ENCODE measurements at places on chromosomes 6 and 20.
A peak's percentile ranks its signal among the peaks of the same experiment; 100 is the strongest.

DNA sequence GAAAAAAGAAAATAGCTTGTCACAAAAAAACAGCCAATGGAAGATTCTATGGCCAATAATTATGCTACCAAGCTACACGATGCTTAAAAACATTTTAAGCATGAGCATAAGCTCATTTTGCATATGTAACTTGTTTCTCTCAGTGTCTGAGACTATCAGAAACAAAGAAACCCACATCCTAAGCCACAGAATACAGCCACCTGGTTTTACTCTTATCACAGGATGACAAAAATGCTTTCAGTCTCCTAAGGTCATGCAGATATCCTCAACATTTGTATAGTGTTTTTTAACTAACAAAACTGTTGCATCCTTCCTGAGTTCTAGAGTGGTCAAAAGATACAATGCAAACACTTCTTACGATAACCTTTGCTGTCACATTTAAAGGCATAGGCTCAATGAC is 172.1 kb upstream of the RUNX2 start:
- DNase-seq = peak; percentile 46

- no peak for DNase-seq
Observed at GRCh38 chr6:40532349-40533000, 54.7 kb downstream of the LRFN2 start.

DNA sequence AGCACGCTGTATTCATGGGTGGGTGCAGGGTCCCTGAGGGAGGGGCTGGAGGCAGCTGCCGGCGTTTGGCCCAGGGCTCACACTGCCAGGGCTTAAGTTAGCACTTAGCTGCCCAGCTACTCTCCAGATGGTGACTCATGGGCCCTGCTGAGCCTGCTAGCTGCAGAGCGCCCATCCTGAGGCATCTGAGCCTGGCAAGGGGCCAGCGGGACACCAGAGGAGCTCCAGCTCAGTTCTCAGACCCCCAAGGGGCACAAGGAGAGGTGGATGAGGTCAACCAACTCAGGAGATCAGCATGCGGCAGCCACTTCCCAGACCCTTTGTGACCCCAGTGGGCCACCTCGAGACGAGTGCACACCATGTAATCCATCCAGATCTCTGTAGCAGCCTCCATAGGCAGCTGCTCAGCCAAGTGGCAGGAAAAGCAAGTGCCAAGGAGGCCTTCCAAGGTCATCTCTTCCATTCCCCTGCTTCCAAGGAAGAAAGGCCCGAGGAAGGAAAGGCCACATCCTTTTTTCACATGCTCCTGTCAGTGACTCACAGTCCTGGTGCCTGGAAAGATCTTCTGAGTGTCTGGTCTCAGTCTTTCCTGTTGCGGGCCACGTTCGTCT is 35.3 kb downstream of the FOXP4 start:
- no peak for DNase-seq

GRCh38 chr6:25660512-25660911 is 8.5 kb downstream of the SCGN start:
- no peak for DNase-seq

DNA sequence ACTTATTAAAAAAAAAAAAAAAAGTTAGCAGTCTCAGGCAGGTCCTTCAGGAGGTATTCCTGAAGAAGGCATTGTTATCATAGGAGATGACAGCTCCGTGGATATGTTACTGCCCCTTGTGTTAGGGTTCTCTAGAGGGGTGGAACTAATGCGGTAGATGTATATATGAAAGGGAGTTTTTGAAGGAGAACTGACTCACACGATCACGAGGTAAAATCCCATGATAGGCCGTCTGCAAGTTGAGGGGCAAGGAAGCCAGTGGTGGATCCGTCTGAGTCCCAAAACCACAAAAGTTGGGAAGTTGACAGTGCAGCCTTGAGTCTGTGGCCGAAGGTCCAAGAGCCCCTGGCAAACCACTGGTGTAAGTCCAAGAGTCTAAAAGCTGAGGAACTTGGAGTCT is 103.4 kb downstream of the TULP4 start:
- DNase-seq = no peak

DNA sequence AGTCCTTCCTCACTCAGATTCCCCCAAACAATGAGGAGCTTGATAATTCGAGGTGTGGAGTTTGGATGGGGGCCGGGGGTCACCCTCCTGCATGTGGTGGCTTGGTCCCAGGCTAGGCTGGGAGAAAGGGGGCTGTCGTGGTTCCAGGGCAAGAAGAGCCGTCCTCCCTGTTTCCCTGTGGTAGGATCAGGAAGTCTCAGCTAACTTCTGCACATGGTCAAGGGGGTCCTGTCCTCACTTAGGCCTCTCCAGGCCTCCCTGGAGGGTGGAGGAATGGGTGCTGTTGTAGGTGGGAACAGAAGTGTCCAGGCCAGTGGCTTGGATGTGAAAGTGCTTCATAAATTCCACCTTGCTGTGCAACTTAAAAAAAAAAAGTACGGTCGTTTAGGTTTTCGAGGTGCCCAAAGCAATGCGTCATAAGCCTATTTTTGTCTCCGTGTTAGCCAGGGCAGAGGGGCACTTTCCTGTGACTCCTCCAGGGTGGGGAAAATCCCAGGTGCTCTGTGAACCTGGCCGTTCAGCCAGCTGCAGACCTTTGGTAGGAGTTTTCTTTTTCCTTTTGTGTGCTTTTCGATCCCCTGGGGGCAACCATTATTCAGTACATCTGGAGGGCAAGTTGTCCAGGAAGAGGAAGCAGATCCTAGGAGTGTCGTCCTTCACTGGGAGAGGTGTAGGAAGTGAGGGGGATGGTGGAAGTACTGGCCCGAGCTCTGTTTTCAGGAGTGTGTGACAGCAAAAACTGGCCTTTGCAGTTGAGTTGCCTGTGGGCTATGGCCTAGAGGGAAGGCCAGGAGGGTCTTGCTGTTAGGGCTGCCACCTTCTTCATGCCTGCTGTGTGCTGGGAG is 9.6 kb downstream of the IGF2R start:
- DNase-seq = peak; percentile 58

DNA sequence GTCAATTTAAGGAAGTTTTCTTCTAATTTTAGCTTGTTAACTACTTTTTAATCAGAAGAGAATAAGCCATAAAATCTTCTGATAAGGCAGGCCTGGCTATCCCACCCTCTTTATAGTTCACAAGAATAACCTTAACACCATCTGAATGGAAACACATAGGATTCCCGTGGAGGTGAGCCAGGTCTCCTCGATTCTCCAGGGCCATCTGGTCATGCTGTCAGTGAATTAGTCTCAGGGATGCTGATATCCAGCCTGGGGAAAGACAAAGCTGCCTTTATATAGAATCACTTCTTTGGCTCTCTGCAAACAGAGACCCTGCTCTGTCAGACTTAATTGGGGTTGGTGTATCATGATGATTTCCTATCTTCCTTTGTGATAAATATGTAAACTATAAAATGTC is 30.1 kb upstream of the TAGAP start:
- DNase-seq = no peak

GRCh38 chr6:140082867-140083297 is 708.4 kb upstream of the CITED2 start:
- DNase-seq = no peak

DNA sequence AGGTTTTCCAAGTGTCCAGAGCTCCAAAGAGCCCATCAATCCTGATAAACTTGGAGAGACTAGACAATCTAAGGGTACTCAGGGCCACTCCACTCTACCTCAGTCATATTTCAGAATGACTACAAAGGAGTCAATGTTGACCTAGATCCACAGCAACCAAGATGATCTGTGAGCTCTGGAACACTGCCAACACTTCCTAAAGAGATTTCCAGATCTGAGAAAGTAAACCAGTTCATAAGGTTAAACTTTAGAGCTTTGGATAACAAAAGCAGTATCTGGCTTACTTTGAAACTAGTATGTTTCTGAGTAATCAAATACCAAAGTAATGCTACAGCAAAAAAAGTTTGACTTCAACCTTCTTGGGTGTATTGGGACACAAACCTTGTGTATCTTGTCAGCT is 122.7 kb downstream of the BTBD9 start:
- DNase-seq = no peak

DNA sequence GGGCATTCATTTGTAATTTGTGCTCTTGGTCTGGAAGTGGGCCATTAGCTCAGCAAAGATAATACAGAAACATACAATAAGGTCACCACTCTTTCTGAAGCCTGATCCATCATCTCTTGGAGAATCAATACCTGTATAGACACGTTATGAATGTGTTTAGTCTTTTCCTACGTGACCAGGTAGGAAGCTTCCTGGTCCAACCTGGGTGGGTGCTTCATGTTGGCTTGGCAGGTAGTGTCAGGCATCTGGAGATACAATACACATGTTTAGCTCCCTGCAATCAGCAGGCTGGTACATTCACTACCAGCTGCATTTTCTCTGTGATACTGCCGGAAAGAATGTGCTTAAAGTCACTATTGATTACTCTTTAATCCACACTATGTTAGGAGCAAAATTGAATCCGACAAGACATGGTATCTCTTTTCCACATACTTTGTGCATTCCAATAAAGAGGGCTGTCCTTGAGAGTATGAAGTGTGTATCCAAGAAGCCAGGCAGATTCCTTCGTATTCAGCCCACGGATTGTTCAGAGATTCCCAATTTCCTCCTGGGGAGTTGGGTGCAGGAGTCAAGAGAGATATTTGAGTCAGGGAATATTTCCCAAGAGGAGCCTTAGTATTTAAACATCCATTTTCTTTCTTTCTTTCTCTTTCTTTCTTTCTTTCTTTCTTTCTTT is 49.9 kb upstream of the RANBP9 start:
- DNase-seq = no peak

- DNase-seq = no peak
Observed at GRCh38 chr6:153804755-153805330, 234.2 kb upstream of the OPRM1 start.

DNA sequence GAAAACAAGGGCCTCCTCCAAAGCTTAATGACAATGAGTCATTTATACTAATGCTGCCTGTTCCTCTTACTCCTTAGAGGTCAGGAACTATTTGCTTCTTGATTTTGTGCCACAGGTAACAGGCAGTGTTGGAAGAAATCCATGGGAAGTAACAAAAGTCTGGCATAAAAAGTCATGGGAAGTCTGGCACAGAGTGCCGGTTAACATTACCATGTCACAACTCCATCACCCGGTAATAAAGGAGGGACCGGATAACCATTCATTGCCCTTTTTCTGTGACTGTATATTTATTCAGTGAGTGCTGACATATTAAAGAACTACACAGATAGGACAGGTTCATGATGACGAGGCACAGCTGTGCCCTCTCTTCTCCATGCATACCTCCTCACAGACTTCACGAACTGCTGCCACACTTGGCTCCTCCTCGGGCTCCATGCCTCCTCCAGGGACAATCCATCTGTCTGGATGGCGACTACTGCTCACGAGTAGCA is 50.9 kb downstream of the NUDT3 start:
- no peak for DNase-seq

GRCh38 chr6:150600010-150600300 is 270 bp downstream of the PLEKHG1 start:
- no peak for DNase-seq

DNA sequence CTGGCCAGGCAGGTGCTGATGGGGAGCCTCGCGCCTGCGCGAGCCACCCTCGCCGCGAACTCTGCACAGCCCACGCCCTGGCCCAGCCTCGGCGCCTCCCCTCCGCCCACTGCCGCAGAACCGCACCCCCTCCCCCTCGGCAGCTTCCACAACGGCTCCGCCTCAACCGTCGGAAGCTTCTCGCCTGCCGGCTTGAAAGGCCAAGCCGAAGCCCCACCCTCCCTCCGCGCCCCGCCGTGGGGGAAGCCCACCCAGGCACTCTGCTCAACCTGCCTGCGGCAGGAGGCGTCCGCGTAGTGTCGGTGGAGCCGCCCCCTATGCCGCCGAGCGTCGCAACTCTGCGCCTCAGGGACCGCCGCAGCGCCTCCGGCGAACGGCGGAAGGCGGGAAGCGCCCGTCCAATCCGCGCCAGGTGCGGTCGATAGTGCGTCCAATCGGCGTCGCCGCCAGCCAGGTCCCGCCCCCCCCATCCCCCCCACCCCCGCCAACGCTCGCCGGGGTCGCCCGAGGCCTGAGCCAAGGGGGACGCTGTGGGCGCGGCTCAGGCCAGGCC is at the start of gene SYCP2:
TSS of gene SYCP2 (minus strand) at position 342 of the 553 bp plus-strand sequence. CDS start 11,224 bp downstream, outside the sequence.
- DNase-seq = peak; percentile 61

DNA sequence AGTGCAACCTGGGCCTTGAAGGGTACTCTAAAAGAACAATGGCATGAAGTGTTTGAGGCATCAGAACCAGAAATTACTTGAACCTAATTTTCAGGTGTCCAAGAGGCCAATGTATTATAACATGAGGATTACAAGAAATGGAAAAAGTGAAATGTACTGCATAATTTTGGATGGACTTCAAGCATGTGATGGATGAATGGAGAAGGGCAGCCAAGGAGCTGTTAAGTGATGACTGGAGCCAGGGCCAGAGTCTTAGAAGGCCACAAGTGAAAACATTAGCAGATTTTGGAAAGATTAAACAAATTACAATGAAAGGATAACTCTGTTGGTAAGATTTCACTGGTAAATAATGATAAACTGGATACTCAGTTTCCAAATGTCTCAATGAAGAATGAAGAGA is 738.2 kb downstream of the CD109 start:
- DNase-seq = no peak

DNA sequence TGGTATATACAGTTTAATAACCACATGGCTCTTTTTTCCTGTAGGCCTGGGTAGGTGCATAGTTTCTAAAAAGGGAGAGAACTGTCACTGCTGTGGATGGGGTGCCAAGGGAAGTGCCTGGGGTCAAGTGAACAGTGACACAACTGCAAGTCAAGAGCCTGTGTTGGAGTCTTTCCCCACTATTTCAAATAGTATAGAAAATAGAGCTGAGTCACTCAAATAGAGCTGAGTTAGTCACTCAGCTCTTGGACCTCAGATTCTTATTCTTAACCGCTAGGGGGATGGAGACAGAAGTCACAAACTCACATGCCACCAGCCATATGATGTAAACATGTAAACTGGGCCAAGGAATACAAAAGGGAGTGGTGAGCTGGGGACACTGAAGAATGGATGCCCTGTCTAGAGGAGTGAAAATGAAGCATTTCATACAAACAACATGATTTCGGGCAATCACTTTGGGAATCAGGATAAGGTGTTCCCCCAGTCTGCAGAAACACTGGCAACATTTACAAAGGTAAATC is 2.1 kb downstream of the NQO2 start:
- peak; percentile 76 for DNase-seq

DNA sequence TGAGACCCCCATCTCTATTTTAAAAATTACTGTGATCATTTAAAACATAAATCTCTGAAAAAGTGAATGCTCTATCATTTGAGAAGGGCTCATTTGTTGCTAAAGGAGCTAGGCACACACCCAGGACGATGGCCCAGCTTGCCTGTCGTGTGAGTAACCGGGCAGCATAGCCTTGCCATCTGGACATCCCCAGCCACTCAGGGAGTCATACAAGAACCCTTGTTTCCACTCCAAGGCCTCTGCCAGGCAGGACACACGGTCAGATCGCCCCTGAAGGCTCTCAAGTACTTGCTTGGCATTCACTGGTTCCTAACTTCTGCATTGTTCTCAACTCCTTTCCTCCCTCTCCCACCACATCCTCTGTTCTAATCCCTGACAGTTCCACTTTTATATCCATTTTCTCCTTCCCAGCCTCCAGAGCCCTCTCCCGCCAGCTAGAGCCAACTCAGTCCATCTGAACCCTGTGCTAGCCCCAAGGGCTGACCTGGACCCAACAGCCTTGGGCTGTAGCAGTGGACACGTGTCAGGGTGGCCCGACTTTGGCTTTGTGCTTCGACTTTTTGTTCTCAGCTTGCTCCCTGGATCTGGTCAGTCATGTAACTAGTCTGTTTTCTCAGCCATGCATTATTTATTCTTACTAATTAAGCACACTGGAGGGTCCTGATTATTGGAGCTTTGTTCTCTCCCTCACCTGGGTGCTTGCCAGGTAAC is 15.7 kb upstream of the EZR start:
- no peak for DNase-seq
